ENCODE measurements at places on chromosomes 6 and 20.
A peak's percentile ranks its signal among the peaks of the same experiment; 100 is the strongest.

GRCh38 chr6:139457476-139457875 lies 83.0 kb upstream of the CITED2 start:
- DNase-seq = no peak

DNA sequence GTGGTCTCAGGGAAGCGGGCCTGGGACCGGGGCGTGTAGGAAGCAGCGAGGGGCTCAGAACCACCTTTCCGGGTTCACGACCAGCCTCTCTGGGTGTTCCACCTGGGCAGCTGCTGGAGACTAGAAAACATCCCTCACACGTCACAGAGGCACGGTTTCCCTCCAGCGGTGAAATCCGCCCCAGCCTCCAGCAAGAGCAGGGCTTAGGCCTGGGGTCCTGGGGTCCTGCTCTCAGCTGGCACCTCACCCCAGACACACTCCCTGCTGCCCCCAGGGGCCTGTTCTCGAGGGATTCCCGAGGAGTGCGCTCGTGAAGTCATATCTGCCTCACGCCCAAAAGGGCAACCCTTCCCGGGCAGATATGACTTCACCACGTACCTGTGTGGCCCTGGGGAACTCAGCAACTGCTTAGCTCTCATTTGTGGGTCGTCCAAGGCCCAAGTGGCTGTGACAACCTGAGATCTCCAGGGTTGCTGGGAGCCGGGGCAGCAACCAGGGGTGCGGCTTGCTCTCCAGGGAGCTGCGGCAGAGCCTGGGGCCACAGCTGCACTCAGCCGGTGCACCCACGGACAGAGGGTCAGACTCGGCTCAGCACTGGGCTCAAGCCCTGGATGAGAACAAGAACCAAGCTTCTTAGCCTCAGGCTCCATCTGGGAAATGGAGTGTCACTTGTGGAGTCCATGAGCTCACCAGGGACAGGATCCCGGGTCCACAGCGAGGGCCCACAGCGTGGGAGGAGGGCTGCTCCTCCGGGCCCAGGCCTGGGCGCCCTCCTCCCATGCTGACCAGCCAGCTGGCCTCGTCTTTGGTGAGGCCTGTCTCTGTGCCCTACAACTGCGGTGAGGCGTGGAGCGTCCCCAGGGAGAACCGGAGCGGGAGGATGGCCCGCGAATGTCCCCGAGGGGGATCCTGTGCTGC lies 661 bp downstream of the FNDC11 start:
- DNase-seq = peak; percentile 61

GRCh38 chr20:8094850-8095249 lies 37.2 kb upstream of the PLCB1 start:
- DNase-seq = no peak

- no peak for DNase-seq
Measured at GRCh38 chr6:166728884-166729530, 102.0 kb upstream of the RPS6KA2 start.

DNA sequence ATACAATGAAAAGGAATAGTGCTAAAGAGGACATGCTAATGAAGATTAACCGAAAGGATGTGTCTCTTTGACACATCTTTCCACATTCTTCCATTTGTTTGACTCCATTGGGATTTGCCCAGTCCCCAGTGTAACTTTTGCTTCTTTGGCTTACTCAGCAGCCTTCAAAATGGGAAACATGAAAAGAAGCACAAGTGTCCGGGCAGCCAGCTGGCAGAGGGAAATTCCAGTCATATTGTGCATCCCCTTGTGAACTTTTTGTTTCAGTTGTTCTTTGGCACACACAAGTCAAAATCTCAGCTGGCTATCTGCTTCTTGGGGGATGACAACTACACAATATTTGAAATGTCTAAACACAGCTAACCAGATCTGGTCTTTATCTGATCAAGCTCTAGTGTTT lies 157.4 kb downstream of the OGFRL1 start:
- no peak for DNase-seq

DNA sequence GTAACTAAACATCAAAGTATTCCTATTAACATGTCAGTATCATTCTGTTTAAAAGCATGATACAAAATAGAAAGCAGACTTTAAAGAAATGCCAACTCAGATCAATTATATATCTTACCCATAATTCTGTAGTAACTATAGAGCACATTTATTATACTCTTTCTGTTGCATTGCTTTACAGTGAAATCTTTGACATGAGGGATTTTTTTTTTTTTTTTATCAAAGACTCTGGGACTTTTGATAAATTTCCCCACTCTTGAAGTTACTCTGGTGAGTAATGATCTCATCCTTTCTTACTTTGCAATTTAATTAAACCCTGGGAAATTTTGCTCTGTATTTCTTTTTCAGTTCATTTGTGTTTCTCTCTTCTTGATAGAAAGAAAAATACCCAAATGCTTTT lies 17.4 kb downstream of the ADGRF4 start:
- peak; percentile 50 for DNase-seq

DNA sequence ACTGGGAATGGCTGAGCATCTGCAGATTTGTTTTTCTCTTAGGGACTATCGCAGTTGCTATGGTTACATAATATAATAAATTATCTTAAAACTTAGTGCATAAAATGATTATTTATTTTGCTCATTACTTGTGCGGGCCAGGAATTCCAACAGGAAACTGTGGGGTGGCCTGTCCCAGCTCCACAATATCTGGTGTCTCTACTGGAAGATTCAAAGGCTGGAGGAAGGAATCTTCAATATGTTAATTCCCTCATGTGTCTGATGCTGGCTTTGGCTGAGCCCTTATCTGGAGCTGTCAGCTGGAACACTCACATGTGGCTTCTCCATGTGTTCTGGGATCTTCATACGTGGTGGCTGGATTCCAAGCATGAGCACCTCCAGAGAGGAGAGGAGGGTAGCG lies 23.9 kb upstream of the B3GAT2 start:
- no peak for DNase-seq

- no peak for DNase-seq
Measured at GRCh38 chr6:55758156-55758937, 117.0 kb downstream of the BMP5 start.

DNA sequence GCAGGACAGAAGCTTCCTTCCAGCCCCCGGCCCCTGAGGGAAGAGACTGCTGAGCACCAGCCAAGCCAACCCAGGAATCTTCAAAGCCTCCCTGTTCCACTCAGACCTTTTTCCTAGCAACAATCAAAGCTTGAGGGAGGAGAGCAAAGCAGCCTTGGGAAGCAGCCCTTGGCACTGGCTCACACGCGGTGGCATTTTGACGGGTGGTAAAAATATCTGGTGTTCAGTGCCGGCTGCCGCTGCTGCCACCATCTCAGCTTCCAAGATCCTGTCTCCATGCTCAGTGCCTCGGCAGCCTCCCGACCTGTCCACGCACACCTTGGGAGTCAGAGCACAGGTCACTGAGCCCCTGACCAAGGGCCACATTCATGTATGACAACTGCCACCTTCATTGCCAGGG lies 170.1 kb downstream of the LRFN2 start:
- DNase-seq = no peak

DNA sequence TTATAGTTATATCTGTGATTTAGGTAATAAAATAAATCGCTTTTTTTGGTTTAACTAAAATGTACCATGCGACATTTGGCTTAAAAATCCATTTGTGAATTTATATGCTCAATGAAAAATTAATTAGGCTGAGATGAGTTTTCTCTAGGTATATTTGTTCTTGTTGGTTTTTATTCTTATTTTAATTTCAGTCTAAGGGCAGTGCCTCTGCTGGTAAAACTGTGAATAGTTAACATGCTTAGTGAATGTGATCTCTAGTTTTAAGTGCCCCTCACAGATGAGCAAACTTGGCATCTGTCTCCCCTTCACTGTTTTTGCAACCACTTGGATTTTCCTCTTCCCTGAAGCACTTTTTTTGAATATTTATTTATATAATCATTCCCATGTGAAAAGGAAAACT lies 822.7 kb downstream of the GRIK2 start:
- no peak for DNase-seq

GRCh38 chr6:24666097-24666640 lies 530 bp downstream of the TDP2 start:
- DNase-seq = no peak

DNA sequence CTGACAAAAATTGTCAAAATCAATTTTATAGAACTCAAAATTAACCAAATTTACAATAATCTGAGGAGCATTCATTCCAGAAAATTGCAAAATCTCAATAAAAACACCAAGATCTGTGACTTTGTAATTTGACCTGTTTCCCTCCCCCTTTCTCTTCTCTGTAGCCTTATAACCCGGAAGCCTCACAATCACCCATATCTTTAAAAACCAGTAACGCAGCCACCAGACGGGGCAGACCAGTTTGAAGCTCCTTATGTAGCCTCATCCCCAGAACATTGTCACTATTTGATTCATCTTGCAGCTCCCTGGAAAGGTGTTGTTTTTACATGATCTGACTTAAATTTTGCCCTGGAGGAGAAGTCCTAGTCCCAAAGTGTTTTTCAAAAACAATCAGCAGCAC lies 27.5 kb upstream of the TGM6 start:
- no peak for DNase-seq

DNA sequence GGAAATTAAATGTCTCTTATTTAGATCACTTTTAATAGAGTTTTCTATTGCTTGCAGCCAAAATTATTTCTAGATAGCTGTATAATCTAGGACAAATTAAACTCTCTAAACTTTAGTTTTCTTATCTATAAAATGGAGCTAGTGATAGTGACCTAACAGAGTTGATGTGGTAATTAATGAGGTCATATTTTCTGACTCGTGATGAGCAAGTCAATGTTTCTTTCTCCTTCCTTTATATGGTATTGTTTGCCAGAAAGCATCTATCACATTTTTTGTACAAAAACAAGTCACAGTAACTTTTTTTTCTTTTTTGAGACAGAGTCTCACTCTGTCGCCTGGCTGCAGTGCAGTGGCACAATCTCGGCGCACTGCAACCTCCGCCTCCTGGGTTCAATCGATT lies 267.7 kb downstream of the FARS2 start:
- DNase-seq = no peak

DNA sequence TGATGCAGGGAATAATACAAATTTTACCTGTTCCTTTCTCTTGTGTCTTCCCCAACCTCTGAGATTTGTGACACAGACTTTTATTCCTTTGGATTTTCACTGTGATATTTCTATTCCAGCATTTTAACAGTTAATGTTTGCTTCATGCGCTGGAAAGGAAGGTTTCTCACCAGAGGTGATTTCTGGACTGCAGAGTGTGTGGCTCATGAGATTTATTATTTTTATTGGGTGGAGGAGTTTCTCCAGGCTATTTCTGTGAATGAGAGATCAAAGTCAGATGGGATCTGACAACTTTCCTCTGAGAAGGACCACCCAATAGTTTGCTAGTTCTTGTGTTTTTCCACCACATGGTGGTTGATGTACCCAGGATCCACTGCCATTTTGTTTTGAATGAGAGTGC lies 377.5 kb downstream of the CDKAL1 start:
- DNase-seq = no peak

GRCh38 chr6:137159912-137160311 lies 13.5 kb downstream of the IL22RA2 start:
- DNase-seq = no peak

GRCh38 chr6:116254297-116255056 lies 602 bp upstream of the TSPYL4 start:
- DNase-seq = no peak

DNA sequence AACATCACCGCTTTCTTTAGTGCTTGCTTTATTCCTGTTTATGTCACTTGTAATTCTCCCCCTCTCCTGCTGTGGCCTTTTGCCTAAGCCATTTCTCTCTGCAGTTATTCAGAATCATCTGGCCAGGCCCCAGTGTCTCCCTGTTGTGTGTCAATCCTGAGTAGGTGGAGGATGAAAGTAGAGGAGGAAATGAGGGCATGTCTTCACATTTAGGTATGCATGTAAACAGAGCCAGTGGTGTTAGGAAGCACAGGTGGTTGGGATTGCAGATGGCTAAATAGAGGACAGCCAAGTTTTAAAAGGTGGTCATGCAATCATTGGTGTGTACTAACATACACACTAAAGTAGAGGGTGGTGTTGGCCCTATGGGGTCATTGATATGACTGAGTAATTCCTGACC lies 5.2 kb downstream of the PRSS35 start:
- DNase-seq = no peak

- DNase-seq = no peak
Measured at GRCh38 chr6:142746524-142746923, 198.5 kb downstream of the HIVEP2 start.

DNA sequence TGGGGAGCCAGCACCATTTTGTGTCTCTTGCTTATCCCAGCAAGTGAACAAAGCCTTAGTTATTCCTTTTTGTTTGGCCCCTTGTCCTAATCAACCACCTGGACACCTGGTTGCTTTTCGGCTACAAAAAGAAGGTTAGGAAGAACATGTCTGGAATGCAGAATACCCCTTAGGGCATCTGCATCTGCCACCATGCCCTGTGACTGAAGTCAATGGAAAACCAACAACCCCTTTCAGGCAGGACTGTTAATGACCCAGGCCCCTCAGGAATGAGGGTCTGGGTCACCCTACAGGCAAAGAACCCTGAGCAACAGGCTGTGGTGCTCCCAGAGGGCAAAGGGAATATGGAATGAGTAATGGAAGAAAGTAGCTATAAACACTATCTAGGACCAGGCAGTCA lies 78.5 kb downstream of the PDE10A start:
- DNase-seq = no peak

DNA sequence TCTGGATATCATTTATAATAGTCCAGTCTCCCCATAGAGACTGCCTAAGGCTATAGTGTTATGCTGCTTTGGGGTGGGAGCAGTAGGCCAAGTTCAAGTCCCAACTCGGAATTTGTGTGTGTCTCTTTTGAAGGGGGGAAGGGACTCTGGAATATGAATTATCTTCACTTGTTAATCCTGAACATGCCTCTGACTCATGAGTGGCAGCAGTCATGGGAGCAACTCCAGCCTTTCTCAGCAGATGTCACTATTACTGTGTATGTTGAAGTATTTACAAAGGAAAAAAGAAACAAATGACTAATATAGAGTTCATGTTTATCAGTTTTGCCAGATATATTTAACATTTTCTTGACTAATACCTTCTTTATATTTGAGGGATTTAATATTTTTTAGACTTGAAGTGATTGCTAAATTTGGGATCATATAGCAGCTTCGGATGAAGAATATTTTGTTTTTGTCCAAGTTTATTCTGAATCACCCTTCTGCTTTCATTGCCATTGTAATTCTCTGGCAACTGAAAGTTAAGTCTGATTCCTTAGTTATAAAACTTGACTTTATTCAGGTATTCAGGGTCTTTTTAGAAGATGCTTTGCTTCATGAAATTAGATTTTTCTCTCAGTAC lies 23.4 kb downstream of the FAM217A start:
- DNase-seq = no peak

Data from GM06990 (cell line).